Breast epithelium (tissue), 4 donors: ENCODE measurements at places on chromosomes 5 and 9.

DNA sequence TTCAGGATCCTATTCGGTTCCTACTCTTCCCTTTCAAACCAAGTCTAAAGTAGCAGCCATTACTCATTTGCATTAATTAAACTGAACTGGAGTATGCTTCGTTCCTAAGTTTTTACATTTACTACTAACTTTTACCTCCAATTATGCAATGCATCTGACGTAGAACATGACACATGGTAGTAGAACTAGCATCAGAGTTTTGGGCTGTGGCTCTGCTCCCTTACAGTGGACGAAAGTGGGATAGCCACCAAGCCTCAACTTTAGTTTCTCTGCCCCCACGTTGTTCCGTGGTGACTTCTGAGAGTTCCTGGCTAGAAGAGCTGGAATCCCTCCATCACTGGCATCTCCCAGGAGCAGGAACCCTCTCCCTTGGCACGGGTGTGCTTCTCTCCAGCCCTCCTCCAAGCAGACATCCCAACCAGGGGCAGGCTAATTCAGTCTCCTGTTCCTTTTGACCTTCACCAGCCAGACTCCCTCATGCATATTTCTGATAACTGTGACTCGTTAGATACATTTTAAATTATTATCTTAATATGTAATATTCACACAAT lies 2.9 kb downstream of the IFNE start:
- no peak for DNase-seq

DNA sequence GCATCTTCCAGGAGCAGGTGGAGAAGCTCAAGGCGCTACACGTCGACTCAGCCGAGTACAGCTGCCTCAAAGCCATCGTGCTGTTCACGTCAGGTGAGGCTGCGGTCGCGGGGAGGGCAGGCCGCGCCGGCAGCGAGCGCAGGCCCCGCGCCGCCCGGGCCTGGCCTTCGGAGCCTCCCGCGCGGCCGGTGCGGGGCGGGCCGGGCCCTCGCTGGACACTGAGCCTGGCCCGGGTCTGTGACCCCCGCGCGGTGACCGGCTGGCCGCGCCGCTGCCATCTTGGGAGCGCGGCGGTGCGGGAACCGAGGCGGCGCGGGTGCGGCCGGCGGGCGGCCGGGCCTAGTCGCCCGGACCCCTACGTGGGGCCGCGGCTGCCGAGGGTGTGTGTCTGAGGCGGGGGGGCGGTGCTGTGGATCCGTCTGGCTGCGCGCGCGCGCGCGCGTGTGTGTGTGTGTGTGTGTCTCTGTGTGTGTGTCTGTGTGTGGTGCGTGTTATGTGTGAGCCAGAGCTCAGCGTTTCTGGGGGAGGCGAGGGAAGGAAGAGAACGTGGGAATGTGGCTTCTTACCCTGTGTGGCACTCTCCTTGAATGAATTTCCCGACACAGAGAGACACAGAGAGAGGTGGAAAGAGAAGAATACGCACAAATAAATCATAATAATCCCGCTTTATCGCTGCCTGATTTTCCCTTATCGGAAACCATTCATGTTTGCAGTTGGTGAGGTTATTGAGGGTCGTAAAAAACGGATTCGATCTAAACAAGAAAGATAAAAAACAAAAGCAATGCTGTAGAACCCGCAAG lies 5.5 kb downstream of the NR2F1 start:
- no peak for DNase-seq

DNA sequence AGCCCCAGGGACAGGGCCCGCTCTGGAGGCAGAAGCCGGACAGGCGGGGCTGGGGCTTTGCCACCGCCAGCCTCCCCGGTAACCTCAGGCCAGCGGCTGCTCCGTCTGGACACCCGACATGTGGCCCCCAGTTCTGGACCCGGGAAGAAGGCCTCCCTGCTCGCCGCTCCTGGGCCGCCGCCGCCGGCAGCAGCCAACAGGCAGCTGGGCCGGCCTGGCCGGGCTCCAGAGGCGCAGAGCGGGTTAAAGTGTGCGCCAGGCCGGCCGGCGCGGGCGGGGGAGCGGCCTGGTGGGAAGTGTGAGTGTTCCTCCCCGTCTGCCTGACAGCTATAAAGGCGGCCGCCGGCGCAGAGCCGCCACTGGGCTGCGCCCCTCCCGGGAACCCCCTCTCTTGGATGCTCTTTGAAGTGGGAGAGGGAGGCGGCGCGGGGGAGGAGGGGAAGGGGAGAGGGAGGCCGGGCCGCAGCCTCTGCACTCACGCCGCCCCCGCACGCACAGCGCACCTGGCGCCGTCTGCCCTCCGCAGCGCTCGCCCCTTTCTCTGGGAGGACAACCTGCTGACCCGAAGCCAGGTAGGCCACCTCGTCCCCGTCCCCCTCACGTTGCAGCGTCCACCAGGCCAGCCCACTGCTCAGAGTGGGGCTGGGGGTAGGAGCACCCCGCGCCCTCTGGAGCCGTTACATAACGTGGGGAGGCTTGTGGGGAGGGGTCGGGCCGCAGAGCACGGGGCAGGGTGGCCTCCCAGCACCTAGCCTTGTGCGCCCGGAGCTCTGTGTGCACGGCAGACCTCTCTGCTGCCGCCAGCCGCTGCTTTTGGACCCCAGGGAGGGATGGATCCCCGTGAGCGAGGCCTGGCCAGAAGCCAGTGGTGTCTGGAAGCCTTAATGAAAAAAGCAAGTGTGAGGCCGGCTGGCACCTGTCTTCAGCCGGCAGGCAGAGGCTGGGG lies at the start of gene ADAMTSL2:
TSS of gene ADAMTSL2 (plus strand) at position 359 of the 946 bp plus-strand sequence. CDS start 2,009 bp downstream, outside the sequence.
- DNase-seq: no peak

DNA sequence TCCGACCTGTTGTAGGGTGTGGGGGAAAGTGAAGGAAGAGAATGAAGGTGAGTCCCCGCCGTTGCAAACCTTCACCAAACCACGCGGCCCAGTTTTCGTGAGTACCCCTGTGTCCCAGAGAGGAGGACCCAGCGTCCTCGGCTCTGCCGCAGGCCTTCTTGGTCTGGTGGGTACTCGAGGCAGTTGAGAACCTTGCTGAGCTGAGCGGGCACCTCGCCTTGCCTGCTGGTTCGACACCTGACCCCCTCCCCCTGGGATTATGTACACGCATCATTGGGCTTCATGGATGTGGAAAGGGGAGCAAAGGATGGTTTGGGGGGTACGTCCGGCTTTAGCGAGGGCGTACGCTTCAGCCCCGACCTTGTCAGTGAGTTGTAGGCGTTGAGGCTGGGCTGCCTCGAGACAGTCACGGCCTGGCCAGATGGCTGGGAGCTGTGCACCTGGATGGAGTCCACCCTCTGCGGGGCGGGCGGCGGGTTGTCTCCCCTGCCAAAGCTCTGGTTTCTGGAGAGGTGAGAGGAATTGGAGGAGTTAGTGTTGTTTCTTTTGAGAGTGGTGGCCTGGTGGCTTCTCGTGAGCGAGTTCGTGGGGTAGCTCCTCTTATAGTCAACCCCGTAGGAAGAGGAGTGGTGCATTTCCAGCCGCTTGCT lies 128.1 kb downstream of the SEMA6A start:
- no peak for DNase-seq

- no peak for DNase-seq
Observed at GRCh38 chr9:120071760-120072159, 508.2 kb downstream of the CDK5RAP2 start.

GRCh38 chr5:133885566-133885965 lies 82.9 kb downstream of the C5orf15 start:
- no peak for DNase-seq

DNA sequence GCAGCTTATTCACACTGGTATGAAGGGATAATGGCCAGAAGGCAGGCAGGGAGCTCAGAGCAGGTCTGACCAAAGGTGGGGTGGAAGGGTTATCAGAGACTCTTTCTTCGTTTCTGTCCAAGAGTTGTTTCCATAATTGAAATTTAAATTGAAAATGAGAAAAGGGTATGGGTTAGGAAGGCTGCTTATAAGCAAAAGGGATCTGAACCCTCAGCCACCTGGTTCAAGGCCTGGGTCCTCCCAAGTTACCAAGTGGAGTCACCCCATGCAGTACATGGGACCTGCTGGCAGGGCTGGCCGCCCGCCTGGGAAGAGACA lies 17.8 kb downstream of the EEIG1 start:
- no peak for DNase-seq

- no peak for DNase-seq
Observed at GRCh38 chr9:129459547-129460322, 161.2 kb downstream of the C9orf50 start.

DNA sequence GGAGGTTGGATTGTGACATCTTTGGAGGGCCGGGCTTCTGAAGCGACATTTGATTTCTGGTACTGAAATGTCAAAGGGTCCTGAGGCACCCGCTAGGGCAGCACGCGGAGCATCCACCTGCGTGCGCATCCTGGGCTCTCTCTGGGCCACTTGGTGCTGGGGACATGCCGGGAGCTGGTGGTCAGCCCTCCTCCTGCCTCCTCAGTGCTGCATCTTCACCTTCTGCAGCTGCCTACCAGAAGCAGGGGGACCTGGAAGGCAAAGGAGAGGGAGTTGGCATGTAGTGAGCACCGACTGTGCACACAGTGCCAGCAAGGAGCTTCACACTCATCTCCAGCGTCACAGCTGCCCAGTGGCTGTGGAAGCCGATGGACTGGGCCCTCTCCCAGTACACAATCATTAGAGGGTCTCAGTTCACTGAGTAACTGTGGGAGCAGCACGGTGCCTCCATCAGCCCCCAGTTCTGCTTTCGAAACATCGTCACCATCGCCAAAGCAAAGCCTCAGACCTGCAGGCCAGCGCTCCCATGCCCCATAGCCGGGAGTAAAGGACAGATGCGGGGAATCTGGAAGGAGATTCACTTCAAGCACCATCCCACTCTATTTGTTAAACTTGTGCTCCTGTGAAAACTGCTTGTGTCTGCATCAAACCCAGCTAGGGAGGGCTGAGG lies 138.4 kb downstream of the KCNIP1 start:
- no peak for DNase-seq

DNA sequence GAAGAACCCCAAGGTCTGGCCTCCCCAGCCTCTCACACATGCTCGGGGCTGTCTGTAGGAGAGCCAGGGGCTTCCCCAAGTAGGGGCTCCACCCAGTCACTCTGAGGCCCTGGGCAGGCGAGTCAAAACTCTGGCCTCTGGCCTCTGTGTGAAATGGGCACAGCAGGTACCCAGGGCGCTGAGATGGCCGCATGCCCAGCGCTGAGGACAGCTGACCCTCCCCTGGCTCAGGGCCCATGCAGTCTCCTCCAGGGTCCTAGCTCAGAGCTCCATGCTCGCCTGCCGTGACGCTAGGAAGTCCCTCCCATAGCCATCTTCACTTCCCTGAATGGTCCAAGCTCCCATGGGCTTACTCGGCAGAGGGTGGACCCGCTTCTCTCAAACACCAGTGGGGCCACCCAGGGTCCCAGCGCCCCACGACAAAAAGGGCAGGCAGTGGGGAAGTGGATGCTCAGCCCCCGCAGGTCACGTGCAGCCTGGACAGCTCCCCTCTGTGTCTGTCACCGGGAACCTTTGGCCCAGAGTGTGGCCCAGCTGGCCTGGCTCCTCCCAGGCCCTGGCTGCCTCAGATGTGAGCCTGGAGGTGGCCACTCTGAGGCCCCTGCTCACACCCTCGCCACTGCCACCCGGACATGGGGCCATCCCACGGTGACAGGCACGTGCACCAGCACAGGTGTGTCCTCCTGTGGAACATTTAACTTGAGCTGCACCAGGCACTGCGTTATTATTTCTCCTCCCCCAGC lies 12.2 kb upstream of the VAV2 start:
- no peak for DNase-seq

DNA sequence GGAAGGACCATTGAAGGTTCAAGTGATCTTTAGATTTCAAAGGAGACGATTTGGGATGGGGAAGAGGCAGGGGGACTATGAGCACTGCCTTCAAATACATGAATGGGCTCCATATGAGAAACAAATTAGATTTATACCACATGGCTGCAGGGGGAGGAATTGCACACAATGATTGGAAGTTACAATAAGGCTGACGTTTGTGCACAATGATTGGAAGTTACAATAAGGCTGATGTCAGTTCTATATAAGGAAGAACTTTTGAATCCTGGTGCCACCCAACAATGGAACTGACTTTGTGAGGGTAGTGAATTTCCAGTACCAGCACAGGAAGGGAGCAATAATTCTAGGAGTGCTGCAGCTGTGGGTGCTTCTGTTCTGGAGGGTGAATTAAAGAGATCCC lies 95.7 kb upstream of the PTGER4 start:
- no peak for DNase-seq

DNA sequence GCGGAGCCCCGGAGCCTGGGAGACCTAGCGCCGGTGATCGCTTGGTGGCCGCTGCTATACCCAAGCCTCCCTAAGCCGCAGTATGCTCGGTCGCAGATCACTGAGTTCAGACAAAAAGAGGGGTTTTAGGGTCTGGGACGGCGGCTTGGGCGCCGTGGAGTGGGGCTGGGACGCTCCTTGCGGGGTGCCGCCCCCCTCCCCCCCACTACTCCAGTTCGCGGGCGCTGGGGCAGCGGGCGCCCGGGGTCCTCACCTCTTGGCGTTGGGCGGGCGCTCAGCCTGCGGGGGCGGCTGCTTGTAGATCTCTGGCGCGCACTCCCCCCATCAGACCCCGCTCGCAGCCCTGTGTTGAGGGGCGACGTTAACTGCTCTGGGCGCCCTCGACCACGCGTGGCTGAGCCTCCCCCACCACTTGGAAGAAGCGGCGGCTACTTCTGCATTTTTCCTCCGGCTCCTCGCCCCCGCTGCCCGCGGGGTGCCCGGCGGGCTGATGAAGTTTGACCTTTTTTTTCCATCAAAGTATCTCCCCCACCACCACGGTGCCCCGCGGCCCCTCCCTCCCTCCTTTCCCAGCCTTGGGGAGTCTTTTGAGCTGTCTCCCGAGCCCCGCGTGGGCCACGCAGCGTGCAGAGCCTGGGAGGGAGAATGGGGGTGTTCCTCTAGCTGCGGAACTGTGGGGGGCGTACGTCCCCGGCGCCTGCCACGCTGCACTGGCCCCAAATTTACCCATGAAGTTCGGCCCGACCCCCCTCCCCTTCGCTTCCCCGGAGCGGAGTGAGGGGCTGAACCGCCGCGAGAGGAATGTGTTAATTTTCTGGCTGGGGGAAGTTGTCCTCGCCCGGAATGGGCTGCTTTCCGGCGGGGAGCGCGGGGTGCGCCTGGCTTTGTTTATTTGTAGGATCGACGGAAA lies 1.2 kb downstream of the CXXC5 start:
- peak; percentile 51 for DNase-seq

- no peak for DNase-seq
Observed at GRCh38 chr5:111926026-111926425, 169.0 kb upstream of the NREP start.

- DNase-seq: no peak
Observed at GRCh38 chr5:56175488-56175887, 57.6 kb downstream of the ANKRD55 start.

- DNase-seq: no peak
Observed at GRCh38 chr5:180744253-180744652, 4.4 kb upstream of the OR2Y1 start.

GRCh38 chr5:110956280-110956912 lies 115.1 kb upstream of the TSLP start:
- DNase-seq: no peak

GRCh38 chr9:13948037-13948436 lies 365.9 kb downstream of the NFIB start:
- no peak for DNase-seq

DNA sequence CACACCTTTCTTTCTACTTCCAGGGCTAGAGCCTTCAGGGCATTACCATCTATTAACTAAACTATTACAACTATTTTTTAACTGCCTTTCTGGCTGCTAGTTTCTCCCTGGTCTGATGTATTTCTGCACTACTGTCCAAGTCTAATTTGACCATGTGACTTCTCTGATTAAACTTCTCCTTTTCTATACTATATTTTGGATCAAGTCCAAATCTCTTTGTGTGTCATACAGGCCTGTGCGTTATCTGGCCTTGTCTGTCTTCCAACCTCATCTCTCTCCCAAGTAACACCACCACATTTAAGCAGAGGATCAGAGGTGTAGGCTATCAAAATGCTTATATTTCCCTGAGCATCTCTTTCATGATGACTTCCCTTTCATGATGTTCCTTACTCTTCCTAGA lies 47.2 kb upstream of the OR13F1 start:
- DNase-seq: no peak
